Body of pancreas (tissue), 4 donors: ENCODE measurements at places on chromosomes 7 and 10.

DNA sequence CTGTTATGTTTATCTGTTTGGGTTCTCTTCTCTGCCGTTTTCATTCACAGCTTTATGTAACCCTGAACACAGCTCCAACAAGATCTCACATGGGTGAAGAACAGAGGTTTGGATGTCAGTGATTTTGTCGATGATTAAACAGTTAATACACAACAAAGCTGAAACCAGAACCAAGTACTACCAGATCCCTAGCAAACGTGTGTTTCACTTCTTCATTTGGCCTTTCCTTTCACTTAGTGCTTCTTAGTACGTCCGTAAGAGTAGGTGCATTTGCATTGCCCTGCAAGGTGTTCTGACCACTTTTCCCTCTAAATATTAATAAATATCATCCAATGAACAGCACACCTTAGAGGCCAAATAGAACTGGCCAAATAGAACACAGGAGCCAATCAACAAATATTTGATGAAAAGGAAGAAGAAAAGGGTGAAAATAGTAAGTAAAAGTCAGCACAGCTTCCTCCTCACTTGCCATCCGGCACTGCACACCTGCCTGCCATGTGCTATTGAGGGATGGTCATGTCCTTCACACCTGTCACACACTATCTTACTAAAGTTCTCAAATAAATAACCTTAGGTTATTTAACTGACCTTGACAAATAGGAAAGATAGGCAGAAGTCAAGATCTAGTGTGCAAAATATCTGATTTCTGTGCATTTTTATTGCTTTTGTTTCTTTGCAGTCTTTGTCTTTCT, 252.6 kb upstream of the ANKRD30A start:
- no peak for DNase-seq

- DNase-seq, result no peak
Observed at GRCh38 chr10:132061465-132061864, 4.3 kb upstream of the JAKMIP3 start.

DNA sequence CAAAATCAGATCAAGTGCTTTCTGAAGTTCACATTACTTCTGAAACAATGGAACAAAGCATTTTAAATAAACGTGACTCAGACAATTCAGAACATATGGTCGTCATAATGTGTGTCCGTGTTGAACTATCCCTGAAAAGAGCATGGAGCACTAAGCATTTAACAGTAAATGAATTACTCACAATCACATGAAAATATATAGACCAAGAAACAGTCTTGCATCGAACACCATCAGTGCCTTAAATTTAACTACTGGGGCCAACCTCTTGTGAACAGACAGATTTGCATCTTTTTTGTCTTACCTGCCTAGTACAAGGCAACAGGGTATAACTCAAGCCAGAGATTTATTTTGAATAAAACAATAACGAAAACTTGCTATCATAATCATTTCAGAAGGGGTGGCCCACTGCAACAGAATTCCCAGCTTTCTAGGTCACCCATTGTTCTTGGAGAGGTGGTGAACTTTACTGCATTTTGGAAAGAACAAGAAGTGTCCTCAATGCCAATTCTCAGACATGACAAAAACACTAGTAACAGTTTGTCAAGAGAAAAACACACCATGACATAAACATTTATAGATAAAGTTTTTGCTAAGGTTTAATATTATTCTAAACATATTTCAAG, 293.5 kb downstream of the SFMBT2 start:
- no peak for DNase-seq

DNA sequence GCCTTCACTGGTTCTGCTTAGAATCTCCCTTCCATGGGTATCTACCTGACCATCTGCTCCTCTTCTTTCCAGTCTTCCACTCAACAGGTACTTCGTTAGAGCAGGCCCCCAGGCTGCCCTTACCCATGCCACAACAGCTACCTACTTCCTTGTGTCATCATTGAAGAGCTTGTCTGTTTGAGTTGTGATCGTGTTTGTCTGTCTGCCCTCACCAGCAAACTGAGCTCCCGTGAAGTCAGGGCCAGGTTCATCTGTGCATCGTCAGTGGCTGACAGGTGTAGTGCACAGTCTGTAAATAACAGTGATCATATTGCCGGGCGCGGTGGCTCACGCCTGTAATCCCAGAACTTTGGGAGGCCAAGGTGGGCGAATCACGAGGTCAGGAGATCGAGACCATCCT, 5.0 kb downstream of the NIPSNAP2 start:
- DNase-seq, result no peak

- DNase-seq, result no peak
Observed at GRCh38 chr7:21370283-21370982, 57.5 kb upstream of the SP4 start.

DNA sequence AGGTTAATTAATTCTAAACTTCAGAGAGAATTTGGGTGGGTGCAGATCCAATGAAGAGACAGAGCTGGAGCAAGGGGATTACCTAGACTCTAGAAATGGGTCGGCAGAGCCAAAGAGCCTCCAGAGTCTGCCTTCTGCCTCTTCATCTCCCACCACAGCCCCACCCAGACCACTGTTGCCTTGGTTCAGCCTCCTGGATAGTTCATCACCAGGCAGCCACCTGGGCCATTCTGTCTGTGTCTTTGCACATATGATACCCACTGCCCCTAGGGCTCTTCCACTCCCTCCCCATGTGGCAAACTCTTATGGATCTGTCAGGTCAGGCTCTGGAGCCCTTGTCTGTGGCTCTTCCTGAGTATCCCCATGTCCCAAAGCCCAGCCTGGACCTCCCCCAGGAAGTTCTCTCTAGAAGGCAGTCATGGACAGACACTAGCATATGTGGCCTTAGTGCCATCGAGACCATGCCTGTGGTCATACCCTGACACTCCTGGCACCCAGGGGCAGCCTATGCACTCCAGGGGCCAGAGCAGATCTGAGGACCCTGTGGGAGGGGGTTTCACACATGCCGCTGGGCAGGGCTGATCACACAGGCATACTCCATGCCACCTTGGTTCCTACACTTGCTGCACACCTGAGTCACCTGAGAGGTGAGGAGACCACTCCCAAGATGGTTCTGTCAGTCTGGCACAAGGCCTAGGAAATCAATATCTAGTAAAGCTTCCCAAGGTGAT, 41.6 kb downstream of the FRMPD2 start:
- no peak for DNase-seq

- DNase-seq, result no peak
Observed at GRCh38 chr7:33446551-33446950, 317.2 kb downstream of the BBS9 start.

GRCh38 chr7:37694208-37695094, 10.9 kb downstream of the GPR141 start:
- no peak for DNase-seq

DNA sequence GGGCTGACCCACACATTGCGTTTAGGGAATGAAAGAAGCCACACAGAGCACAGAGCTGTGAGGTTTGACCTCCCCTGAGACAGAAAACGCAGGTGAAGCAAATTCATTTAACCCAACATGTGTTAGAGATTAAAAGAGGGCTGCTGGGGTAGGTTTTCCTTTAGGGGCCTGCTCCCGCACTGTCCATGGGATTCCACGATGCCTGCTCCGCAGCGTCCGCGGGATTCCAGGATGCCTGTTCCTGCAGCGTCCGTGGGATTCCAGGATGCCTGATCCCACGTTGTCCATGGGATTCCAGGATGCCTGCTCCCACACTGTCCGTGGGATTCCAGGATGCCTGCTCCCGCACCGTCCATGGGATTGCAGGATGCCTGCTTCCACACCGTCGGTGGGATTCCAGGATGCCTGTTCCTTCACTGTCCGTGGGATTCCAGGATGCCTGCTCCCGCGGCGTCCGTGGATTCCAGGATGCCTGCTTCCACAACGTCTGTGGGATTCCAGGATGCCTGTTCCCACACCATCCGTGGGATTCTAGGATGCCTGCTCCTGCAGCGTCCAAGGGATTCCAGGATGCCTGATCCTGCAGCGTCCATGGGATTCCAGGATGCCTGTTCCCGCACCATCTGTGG, 78.7 kb downstream of the VIPR2 start:
- no peak for DNase-seq
